ENCODE measurements at places on chromosomes 12 and 14.

- peak; percentile 22 for DNase-seq
Measured at GRCh38 chr12:45130881-45131281, 80.0 kb upstream of the DBX2 start.

GRCh38 chr14:83019744-83020414, 1486.2 kb upstream of the SEL1L start:
- no peak for DNase-seq

DNA sequence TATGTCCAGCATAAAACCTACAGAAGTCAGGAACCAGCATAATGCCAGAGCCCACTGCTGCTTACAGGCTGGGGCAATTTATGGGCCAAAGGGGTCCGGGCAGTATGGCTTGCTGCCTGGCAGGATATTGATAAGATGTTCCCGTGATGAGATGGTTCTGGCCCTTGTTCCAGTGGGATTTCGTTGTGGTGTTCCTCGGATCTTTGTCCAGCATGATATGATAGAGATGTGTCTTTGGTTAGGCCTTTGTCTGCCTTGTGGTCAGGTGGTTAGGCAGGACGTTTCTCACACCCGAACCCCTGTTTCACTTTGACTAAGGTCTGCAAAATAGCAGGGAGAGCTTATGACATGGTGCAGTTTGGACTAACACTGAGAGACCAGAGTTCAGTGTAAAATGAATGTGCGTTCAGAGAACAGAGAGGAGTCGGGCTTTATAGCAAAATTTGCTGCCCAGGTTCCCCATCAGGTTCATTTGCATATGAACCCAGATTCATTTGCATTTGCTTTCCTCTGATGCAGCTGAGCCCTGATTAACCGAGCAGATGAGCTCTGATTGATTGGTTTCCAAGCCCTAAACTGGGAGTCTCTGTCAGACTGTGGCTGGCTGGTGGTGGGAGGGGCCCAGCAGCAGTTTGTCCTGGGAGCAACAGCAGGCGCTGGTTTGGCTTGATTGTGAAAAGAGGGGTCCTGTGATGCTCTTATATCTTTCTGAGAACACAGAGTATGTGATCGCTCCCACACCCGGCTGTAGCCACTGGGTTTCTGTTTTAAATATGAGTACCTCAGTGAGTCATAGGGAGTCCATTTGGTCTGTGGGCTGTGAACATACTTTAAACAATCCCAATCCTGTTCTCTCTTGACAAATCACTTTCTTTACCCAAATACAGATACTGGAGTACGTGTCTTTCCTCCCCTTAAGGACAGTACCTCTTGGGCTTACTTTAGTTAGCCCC, 156.3 kb upstream of the PZP start:
- no peak for DNase-seq

GRCh38 chr14:95808371-95808770, 68.3 kb upstream of the TUNAR start:
- no peak for DNase-seq

GRCh38 chr12:54154681-54155186, 34.1 kb downstream of the SMUG1 start:
- no peak for DNase-seq

GRCh38 chr12:54593725-54594124, 5.3 kb upstream of the PPP1R1A start:
- DNase-seq: no peak

GRCh38 chr12:91413581-91414546, 231.2 kb upstream of the DCN start:
- DNase-seq: no peak

GRCh38 chr12:7411343-7411742, 32.6 kb downstream of the CD163L1 start:
- DNase-seq: no peak

GRCh38 chr12:30806989-30807694, 52.4 kb upstream of the CAPRIN2 start:
- no peak for DNase-seq

GRCh38 chr12:80636832-80637231, 70.6 kb upstream of the MYF6 start:
- DNase-seq: no peak

GRCh38 chr12:115341442-115341841, 657.5 kb upstream of the TBX3 start:
- DNase-seq: no peak

- DNase-seq: no peak
Measured at GRCh38 chr12:106915635-106916026, 40.1 kb upstream of the TMEM263 start.

GRCh38 chr14:74653386-74654138, 41.5 kb upstream of the LTBP2 start:
- no peak for DNase-seq

- no peak for DNase-seq
Measured at GRCh38 chr14:65958664-65959562, 527.3 kb upstream of the CCDC196 start.

GRCh38 chr14:88868558-88869159, 44.2 kb downstream of the TTC8 start:
- DNase-seq: no peak

- DNase-seq: no peak
Measured at GRCh38 chr14:95208598-95208997, 51.3 kb upstream of the DICER1 start.

GRCh38 chr14:60153991-60154390, 11.2 kb downstream of the DHRS7 start:
- no peak for DNase-seq

GRCh38 chr14:33732175-33732574, 218.7 kb downstream of the EGLN3 start:
- DNase-seq: no peak

- DNase-seq: no peak
Measured at GRCh38 chr12:63809566-63809965, 29.9 kb downstream of the RXYLT1 start.

DNA sequence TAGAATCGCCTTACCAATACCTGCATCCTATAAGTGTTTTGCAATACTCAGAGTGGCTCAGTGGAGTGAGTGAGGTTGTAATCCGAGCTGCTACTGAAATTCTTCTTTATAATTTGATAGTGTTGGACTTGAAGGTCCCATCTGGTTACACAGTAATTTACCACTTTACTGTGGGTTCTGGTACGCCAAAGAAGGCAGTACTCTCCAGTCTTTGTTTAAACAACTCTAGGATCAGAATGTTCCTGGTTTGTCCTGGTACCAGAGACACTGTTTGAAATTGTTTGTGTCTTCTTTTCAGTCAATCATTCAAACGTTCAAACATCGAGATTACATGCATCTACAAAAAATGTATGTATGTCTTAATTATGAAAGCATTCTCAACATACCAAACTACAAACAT, 51.3 kb upstream of the AMN1 start:
- no peak for DNase-seq

DNA sequence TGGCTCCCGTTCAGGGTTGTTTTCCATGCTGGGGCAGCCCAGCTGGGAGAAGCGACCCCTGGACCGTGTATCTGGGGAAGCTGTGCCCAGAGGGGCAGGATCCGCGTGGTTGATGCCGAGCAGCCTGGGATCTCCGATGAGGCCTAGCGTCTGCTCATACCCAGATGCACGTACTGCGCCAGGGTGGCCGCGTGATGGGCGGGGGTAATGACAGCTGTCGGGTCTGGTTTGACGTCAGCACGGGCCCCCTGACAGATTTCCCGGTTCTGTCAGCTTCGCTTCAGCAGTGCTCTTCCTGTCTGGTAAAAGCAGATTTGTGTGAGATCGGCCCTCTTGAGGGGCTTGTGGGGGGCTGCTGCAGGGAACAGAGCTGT, 147.3 kb downstream of the TSPAN9 start:
- no peak for DNase-seq

- DNase-seq: no peak
Measured at GRCh38 chr12:77072833-77073495, 7.6 kb upstream of the E2F7 start.

DNA sequence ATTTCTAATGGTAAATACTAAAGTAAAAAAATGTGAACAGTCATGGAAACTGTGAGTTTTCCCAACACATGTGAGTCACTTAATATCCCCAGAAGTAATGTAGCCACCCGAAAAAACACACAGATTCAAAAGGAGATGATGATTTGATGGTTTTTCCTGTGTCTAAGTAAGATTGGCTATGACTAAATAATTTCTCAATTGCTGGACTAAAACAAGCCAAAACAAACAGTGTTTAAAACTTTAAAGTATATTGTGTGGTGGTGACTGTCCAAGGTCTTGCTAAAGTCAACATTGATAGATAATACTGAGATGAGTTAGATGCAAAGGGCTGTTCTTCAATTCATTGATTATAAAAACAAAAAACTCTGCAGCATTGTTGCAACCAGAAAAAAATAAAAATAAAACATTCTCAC, 89.6 kb upstream of the SOX5 start:
- DNase-seq: peak; percentile 56

GRCh38 chr12:92462049-92462448, 240.7 kb upstream of the PLEKHG7 start:
- no peak for DNase-seq

DNA sequence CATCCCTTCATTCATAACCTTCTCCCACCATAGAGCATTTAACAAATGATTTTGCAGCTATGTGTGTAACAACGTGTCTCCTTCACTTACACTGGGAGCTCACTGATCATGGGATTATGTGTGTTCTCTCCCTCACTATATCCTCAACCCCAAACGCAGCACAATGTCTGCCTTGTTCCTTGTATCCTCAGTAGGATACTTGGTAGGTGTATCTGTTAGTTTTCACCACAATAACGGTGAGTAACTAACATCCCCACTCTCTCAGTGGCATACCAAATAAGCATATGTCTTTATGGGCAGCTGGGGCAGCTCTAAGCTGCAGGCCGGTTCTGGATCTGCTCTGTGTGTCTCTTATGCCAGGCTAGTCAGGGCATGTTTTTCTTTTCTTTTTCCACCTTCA, 166.7 kb upstream of the PWP1 start:
- no peak for DNase-seq

DNA sequence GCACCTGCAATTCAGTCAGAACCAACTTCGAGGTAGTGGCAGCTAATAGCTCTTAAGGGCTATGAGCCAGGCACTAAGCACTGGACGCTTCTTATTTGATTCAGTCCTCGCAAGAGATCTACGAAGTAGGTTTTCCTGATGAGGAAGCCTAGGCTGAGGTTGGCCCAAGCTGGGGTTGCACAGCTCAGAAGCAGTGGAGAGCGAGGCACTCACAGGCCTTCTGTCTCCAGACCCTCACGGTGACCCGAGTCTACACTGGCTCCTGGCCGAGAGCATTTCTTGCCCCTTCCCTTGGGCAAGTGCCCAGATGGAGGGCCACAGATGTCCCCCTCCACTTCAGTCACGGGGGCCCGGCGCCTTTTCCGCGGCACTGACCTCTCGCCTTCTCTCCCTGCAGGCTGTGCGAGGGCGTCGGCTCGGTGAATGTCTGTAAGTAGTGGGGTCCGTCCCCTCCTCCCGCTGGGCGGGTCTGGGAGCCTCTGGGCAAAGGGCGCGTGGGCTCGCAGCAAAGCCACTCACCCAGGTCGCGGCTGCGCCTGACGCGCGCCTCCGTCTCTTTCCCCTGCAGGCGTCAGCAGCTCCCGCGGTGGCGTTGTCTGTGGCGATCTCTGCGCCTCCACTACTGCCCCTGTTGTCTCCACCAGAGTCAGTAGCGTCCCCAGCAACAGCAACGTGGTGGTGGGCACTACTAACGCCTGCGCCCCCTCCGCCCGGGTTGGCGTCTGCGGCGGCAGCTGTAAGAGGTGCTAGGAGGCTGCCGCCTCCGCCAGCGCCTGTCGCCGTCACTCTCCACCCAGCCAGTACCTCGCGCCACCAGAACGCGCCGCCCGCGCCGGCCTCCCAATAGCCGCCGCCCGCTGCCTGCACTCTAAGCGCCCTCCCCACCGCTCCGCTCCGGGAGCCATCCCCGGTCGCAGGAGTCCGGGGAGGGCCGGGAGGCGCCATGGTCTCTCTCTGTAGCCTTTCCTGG, 13.1 kb downstream of the KRT83 start:
- no peak for DNase-seq

DNA sequence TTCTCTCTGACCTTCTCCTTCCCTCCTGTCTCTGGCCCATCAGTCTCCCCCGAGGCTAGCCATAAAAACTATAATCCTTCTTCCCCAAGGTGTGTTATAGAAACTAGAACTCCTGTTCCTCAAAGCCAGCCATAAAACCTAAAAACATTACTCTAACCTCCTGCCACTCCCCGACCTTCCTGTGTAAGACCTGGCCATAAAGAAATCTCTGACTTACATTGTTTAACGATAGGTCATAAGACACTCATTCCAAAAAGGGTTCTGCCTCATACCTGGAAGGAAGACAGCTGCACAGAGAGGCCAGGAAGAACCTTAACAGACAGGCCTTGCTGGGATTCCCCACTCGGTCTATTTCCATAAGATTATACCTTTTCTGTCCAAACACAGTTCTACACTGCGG, 70.9 kb upstream of the EEA1 start:
- no peak for DNase-seq

Data from glomerular endothelial cell (primary cell).